ENCODE measurements at places on chromosomes 3 and 15.
A peak's percentile ranks its signal among the peaks of the same experiment; 100 is the strongest.

DNA sequence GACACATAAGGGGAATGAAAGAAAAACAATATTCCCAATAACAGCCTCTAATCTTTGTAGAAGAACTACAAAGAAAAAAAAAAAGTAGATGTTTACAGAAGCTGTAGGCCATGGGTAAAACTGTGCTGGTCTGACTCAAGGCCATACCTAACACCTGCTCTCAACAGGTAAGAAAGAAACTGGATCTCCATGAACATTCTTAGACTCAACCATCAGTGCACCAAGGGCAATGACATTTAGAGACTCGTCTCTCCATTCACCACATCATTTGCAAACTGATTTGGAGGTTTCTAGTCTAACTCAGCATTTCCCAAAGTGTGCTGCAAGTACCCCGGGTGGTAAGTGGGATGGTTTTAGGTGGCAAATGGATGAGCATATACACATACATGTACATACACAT is 164.2 kb downstream of the FOXP1 start:
- DNase-seq: no peak

DNA sequence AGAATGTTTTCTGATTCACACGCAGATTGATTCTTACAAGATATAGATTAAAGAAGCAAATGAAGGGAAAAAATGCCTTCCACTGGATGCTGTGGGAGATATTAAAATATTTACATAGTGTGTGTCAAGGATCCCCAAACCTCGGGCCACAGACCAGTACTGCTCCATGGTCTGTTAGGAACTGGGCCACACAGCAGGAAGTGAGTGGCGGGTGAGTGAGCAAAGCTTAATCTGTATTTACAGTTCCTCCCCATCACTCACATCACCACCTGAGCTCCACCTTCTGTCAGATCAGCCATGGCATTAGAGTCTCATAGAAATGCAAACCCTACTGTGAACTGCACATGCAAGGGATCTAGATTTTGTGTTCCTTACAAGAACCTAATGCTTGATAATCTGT is 552.6 kb upstream of the GOLIM4 start:
- DNase-seq: no peak

DNA sequence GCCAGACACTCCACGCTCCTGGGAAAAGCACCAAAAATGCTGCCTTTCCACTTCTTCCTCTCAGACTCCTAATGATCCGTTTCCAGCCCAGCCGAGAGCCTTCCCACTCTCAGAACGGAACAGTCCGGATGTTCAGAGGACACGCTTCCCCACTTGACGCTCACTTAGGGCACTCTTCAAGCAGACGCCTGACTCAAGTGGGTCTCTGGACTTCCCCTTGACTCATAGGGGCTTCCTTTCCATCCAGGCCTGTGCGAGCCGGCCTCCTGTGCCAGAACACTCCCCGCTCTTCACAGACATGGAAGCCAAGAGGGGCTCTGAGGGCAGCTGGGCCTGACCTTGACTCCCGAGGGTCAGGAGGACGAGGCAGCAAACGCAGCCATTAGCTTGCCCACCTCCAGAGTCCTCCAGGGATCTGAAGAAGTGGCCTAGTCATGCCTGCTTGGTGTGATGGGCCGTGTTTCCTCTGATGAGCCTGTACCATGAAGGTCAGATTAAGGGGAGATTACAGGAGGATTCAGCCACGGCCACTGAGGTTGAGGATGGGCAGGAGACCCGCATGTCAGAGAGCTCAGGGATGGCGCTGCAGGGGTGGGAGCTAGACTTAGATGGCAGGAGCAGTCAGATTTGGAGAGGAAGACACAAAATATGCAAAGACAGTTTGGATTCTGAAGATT is 114.7 kb upstream of the TLE3 start:
- no peak for DNase-seq

DNA sequence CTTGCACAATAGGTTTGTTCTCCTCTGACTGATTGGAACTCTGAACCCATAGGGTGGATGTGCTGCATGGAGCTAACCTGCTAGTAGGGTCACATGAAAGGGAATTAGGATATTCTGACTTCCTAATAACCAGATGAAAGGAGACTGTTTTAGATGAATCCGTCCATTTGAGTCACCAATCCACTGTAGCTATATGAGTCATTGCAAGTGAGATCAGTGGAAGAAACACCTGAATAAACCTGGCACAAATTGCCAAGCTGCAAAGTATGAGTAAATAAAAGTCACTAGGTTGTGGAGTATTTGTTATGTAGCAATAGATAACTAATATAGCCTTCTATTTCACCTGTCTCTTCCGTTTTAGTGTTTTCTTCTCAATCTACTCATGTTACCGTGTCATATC is 584.4 kb downstream of the PDCD6IP start:
- DNase-seq: no peak

GRCh38 chr3:159922861-159923312 is 65.7 kb upstream of the IL12A start:
- no peak for DNase-seq

- no peak for DNase-seq
Observed at GRCh38 chr3:119405315-119405714, 58.1 kb downstream of the TMEM39A start.

DNA sequence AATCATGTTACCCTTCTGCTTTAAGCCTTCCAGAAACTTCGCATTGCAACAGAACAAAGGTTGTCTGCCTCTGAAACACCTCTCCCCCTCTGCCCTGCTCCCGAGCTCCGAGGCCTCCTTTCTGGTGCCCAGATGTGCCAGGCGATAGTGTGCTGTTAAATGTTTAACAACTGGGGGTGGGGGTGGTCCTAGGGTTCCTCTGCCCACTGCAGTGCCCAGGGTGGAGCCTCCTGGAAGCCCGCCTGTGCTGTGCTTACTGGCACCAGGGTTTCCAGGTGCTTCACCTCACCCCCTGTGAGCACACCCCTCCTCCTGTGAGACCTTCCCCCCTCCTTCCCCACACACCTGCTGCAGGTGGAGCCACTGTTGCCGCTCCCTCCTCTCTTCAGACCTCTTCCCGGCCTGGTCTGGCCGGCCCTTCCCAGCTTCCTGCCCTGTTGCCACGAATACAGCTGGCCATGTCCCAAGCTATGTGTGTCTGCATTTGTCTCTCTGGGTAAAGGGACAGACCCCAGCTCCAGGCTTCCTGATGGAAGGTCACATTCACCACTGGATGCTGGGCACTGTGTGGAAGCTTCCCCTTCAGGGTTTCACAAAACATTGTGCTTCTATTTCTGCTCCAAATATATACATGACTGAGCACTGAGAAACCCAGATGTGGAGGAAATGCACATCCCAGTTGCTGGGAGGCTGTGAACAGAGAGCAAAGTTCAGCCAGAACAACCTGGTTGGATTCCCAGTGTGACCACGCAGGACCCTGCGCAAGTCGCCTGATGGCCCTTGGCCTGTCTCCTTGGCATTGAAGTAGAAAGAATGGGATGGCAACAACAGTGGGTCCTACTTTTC is 37.2 kb downstream of the MGLL start:
- no peak for DNase-seq

- no peak for DNase-seq
Observed at GRCh38 chr3:154430014-154430413, at the start of gene GPR149. TSS of gene GPR149 (minus strand) at chr3:154430190. CDS start at chr3:154429615, 575 bp downstream.

DNA sequence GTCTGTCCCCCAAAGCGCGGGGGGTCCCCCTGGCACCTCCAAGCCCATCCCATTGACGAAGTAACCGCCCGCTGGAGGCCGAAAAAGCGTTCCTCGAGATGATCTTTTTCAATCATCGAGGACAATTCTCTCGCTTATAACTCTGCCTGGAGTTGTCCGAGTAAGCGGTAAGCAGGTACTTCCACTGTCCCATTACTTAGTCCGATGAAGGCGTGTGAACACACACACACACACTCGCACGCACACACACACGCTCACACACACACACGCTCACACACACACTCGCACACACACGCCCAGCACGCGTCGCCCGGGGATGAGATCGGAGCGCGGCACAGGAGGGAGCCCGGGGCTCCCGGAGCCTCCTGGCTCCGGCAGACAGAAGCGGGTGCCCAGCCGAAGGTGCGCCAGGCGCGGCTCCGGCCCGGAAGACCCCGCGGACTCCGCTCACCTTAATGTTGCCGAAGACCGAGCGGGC is 430 bp downstream of the SLCO2A1 start:
- DNase-seq: no peak

- no peak for DNase-seq
Observed at GRCh38 chr15:61820951-61821350, 239.3 kb downstream of the VPS13C start.

DNA sequence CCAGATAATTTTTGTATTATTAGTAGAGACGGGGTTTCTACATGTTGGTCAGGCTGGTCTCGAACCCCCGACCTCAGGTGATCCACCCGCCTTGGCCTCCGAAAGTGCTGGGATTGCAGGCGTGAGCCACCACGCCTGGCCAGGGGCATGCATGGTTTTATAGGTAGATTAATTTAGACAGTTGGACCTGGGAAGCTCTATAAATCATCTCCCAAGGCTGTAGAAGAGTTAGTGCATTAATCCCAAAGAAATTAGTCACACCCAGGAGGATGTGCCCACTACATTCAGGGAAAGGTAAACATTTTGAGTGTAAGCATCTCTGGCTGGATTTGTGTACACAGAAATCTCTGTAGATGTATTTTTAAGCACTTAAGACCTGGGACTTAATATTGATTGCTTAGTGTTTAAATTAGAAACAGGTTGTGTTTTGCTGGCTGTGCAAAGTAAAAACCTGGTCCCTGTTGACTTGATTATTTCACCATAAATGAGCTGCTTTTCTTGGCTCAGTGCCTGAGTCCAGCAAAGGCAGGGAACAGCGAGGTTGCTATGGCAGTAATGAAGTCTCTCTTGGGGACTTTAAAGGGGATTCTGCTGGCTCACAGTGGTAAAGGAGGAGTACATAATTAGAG is 19.2 kb downstream of the EXOSC7 start:
- peak; percentile 28 for DNase-seq

- no peak for DNase-seq
Observed at GRCh38 chr3:195453236-195453635, 10.4 kb upstream of the ACAP2 start.

- no peak for DNase-seq
Observed at GRCh38 chr3:47586746-47587145, 8.1 kb upstream of the CSPG5 start.

- DNase-seq: peak; percentile 29
Observed at GRCh38 chr3:134378384-134378783, 4.1 kb upstream of the AMOTL2 start.

- DNase-seq: no peak
Observed at GRCh38 chr3:139129892-139130291, 85.2 kb upstream of the PRR23C start.

- DNase-seq: no peak
Observed at GRCh38 chr3:120838441-120839091, 69.4 kb upstream of the STXBP5L start.

DNA sequence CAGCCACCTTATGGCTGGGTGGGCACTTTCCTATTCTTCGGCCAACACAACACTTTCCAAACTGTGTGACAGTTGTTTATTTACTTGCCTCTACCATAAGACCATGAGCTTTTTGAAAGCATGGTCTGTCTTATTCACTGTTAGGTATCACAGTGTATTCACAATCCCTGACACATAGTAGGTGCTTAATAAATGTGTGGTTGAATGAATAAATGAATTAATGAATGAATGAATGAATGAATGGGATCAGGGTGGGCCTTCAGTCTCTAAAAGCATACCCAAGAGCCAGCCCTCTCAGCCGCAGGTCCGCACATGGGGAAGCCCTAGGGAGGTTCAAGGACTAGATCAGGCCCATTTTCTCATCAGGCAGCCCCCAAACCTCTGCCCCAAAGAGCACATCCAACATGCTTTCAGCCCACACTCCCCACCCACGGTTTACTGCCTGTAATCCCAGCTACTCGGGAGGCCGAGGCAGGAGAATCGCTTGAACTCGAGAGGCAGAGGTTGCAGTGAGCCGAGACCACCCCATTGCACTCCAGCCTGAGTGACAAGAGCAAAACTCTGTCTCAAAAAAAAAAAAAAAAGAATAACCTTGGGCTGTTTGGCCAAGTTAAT is 95.9 kb downstream of the LIPC start:
- no peak for DNase-seq

DNA sequence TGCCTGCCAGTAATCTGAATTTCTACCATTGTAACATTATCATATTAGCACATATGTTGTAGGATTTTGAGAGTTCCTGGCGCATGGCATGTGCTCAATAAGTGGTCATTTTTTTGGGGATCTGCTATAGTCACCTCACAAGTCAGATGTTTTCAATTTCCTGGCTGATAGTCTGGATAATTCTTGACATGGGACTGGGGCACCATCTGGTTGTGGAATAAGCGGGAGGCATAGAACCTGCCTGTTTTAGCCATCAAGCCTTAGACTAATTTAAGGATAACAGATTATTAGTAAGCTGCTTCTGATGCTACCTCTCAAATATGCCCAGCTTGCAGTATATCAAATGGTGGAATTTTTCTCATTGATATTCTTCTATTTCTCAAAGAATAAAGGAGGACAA is 39.1 kb downstream of the GASK1A start:
- no peak for DNase-seq

GRCh38 chr15:71610728-71611552 is 199.4 kb upstream of the NR2E3 start:
- no peak for DNase-seq

GRCh38 chr15:86916671-86917360 is 837.1 kb downstream of the AGBL1 start:
- DNase-seq: peak; percentile 87

- DNase-seq: no peak
Observed at GRCh38 chr3:55585856-55586255, 98.8 kb upstream of the WNT5A start.

DNA sequence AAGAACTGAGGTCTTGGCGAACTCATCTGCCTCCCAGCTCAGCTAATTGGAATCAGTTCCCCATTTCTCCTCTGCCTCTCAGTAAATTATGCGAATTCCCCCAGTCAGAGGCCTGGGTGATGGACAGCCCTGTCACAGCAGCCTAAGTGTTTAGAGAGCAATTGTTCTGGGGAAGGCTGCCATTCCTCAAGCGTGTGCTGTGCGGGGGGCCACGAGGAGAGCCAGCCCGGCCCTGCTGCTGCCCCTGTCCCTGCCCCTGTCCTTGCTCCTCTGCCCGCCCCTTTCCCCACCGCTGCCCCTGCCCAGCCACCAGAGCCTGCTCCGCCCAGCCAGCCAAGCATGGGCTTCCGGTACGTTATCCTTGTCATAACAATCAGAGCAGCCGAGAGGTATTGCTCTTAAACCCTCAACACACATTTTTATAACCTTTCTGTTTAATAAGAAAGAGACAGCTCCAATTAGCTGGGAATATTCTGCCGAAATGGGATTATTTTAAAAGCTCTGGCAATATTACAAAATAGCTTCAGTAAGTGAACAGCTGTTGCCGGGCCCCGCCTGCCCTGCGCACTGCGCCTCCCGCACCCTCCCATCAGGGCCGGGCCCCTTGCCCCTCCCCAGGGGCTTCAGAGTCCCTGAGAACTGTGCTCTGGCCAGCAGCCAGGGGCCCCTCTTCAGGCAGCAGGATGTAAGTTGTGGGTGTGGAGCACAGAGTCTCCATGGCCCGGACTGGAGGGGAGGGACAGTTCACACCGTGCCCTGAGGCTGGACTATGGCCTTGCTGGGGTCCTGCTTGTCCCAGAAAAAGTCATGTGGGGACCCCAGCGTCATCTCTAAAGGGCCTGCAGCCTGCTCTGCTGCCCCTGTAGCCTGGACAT is 12.4 kb upstream of the CACNA2D2 start:
- DNase-seq: no peak
